ENCODE measurements at places on chromosomes 1 and 21. TPM values are rescaled to one million over a fixed set of nuclear protein-coding genes. Genes with fewer than 3 reads are reported as not detected.

GRCh38 chr1:191869790-191870312 is 288.4 kb upstream of the RGS18 start:
- DNase-seq = no peak

GRCh38 chr1:106921186-106921585 is 135.3 kb upstream of the PRMT6 start:
- DNase-seq = no peak

DNA sequence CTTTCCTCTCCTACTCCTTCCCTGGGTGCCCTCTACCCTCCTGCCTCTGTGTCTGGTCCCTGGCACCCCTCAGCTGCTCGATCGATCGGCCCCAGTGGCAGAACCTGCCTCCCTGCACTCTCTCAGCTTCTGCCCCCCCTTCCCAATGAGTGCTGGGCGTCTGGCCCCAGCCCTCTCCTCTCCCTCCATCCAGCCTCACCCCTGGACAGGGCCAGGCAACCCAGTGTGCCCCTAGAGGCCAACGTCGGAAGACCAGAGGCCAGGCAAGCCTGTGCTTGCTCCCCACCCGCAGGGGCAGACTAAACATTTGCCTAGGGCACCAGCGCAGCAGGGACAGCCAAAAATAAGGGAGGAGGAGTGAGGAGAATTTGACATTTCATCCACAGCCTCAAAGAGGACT is 43.5 kb downstream of the LGR6 start:
- no peak for DNase-seq

- DNase-seq = peak; percentile 43
Observed at GRCh38 chr21:45996311-45997204, 15.0 kb downstream of the COL6A1 start.

GRCh38 chr1:175804561-175804960 is 61.2 kb upstream of the TNR start:
- DNase-seq = no peak

- DNase-seq = no peak
Observed at GRCh38 chr1:8162168-8162567, 136.1 kb upstream of the ERRFI1 start.

DNA sequence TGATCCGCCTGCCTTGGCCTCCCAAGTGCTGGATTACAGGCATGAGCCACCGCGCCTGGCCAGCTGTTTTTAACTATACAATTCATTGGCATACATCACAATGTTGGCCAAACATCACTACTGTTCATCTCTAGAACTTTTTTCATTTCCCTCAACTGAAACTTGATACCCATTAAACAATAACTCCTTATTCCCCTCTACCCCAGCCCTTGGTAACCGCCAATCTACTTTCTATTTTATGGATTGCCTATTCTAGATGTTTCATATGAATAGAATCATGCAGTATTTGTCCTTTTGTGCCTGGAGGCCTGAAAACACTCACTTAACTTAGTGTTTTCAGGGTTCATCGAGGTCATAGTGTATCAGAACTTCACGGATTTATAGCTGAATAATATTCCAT is 16.2 kb downstream of the BTF3L4 start:
- no peak for DNase-seq

DNA sequence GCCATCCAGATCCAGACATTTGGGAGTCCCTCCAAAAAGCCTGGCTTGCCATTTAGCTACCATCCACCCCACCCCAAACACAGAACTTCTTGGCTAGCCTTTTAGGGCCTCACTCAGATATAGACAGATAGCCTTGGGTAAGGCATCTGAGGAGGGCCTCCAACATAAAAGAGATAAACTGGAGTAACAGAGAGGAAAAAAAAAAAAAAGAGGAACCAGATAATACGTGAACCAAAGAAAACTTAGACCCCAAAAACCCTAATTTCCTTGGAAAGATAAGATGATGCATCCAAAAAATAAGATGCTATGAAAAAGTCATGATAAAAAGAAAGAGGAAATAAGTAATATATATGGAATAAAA is 19.8 kb upstream of the LSS start:
- no peak for DNase-seq

DNA sequence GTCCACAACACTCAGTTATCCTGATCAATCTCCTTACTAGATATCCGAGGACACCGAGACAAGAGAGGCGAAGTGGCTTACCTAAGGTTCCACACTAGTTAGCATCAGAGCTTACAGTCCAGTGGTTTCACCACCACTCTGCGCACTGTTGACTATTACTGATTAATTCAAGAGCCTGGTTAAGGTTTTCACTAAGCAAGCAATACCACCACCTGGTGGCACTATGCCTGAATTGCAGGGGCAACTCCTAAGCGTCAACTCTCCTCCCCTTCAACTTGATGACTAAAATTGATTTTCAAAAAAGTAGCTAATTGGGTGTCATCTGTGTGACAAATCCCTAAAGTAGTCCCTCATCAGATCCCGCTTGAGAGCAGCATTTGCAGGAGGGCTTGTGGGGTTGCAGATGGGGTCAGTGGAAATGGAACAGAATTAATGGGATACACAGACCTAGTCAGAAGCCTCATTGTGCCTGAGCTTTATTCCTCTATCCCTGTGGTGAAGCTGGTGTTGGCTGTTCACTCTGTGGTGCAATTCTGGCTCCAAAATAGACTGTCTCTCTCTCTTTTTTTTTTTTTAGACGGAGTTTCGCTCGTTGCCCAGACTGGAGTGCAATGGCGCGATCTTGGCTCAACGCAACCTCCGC is 9.1 kb downstream of the TTC22 start:
- DNase-seq = no peak

DNA sequence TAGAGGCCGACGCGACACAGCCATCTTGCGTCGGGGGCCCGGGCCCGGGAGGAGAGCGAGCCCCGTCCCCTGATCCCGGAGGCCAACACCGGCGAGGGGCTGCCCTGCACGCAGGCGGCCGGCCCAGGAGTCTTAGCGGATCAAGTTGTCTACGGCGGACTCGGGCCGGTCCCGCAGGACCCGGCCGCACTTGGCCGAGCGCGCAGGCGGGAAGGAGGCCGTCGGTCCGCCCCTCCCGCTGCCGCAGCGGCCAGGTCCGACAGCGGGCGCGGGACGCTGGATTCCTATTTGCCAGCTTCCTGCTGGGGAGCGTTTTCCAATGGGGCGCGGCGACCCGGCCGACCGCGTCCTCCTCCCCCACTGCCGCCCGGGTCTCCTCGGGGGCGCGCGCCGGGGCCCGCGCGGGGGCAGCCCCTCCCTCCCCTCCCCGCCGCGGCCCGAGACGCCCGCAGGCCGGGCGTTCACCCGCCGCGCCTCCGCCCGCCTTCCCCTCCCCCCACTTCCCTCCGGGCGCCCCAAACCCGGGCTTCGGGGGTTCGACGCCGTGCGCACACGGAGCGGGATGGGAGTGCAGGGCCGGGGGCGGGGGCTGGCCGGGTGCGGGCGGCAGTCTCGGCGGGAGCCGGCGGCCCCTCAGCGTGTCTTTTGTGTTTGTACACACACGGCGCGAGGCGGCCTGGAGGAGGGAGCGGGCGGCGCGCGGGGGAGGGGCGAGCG is 517 bp upstream of the H3-3A start:
- no peak for DNase-seq

- no peak for DNase-seq
Observed at GRCh38 chr21:42313501-42313969, 1.7 kb downstream of the TFF3 start.

DNA sequence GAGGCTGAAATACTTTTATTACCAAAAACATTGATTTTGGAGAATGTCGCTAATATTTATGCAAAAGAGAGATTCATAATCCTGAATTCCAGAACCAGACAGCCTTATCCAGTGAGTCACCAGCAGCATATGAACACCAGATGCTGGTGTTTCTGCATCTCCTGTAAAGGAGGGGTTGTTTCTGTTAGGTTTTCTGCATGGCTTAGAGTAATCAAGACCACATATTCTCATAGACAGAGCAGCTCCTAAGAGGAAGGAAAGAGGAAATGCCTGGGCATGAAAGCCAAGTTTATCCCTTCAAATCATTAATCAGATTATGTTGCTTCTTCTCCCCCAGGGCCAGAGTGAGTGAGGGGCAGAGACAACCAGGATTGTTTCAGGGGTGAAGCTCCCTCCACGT is 86.2 kb downstream of the NGF start:
- no peak for DNase-seq

DNA sequence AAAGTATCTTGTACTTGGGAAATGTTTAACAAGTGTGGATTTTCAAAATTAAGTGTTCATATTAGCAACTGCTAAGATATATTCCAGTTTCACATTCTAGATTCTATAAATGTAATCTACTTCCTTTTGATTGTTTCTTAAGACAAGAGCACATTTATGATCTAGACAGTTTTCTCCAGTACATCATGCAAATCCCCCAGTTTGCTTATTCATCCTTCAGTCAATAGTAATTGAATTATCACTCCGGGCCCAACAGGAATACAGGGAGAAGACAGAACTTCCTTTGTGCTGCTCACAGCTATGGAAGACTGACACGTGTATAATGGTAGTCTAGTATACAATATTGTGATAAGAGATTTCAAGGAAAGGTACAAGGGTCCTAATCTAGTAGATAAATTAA is 14.5 kb downstream of the PLA2G4A start:
- no peak for DNase-seq

- DNase-seq = no peak
Observed at GRCh38 chr21:43304206-43304605, 122.7 kb downstream of the SIK1 start.

DNA sequence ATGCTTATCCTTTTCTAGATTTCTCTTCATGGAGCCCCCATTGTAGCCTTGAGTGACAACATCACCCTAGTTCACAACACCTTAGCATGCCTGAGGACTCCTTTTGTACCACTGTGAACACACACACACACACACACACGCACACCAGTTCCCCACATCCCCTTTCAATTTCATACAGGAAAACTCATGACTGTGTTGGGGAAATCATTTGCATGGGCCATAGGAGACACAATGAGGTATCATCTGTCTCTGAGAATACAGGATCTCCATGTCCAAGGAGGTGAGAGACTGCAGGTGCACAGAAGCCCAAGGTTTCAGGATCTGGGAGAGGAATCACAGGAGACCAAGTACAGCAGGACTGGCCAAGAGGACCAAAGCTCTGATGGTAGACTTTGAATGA is 119.7 kb downstream of the TPTE start:
- DNase-seq = no peak

DNA sequence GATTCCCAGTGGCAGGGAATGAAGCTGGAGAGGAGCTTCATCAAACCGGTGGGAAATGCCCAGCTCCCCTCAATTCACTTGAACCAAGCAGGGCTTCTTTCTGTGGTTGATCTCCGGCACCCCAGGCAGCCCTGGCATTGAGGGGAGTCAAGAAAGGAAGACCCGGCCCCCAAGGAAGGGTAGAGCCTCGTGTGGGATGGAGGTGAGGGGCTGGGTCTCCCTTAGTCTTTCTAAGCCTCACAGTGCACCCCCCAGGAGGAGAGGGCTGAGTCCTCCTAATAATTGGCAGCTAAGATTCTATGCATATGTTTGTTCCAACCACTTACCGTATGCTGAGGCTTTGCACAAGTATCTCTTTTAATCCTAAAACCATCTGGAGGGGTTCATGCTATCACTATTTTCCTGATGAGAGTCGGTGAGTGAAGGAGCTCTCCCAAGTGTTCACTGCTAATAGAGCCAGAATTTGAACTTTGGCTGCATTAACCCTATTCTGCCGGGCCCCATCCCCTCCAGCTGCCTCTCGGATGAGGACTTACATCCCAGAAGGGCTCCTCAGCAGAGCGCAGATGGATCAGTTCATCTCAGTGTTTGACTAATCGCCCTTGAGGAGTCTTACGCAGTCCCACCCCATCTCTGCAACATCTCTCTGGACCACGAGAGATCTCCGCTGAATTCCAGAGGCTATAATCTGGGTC is 33.1 kb upstream of the TMEM51 start:
- DNase-seq = no peak

GRCh38 chr1:218636548-218636947 is 291.4 kb downstream of the TGFB2 start:
- DNase-seq = no peak

DNA sequence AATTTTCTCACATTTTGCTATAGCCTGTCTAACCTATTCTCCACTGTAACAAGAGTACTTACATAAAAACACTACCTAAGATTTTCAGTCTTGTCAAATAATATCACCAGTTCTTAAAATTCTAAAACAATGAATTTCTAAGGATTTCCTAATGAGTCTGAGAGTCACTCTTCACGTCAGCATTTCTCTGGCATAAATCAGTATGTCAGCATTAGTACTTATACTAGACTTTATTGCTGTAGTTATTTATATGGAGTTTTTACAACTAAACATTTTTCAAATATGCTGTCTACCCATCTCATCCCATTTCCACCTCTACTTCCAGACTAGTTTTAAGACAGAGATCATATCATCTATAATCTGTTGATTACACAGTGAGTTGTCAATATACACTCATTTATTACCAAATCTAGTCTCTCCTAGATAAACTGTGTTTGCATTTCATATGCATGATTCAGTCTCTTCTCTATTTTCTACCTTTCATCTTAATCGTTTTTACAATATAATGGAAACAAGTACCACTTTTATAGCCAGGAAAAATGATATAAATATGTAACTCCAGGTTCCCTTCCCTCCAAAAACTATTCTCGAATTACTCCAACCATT is 32.8 kb downstream of the LIN9 start:
- DNase-seq = no peak

The CIART gene
- 0.81 TPM for total RNA-seq

The ZFP69B gene
- total RNA-seq = 5.6 TPM

The NIPAL3 gene
- total RNA-seq = 31.3 TPM

The SPRR2E gene
- not detected for total RNA-seq

The NUF2 gene
- total RNA-seq = 26.1 TPM

The SLAMF8 gene
- total RNA-seq = 4.0 TPM

The NBPF4 gene
- total RNA-seq = 0.11 TPM

The LHX8 gene
- total RNA-seq = not detected

The AGBL4 gene
- not detected for total RNA-seq

The OTUD3 gene
- 6.0 TPM for total RNA-seq

The KHDC4 gene
- 61.2 TPM for total RNA-seq

The KLHDC9 gene
- total RNA-seq = 0.49 TPM

The S100A10 gene
- 263 TPM for total RNA-seq

The GRHL3 gene
- 0.13 TPM for total RNA-seq

The ADAMTS5 gene
- not detected for total RNA-seq

Data from CD8-positive, alpha-beta memory T cell (primary cell).